ENCODE measurements at places on chromosomes 3 and 15.

- DNase-seq, result no peak
Measured at GRCh38 chr3:184378651-184379357, 797 bp upstream of the THPO start.

DNA sequence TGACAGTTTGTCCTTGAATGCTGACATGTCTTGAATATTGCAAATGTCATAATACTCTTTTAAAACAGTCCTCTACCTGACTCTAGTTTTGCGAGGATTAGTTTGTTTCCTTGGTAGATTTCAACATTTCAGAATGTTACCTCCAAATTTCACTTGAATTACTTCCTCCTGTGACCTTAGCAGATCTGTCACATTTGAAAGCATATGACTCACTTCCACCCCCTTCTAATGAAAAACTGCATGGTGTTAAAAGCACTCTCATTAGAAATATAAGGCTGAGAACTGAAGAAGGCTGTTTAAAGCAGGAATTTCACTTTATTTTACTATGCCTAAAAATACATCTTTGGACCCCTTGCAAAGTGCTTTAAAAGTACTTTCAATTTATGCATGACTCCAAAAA lies 598.7 kb upstream of the TGFBR2 start:
- no peak for DNase-seq

GRCh38 chr15:66826507-66826906 lies 124.5 kb downstream of the SMAD6 start:
- DNase-seq, result no peak

DNA sequence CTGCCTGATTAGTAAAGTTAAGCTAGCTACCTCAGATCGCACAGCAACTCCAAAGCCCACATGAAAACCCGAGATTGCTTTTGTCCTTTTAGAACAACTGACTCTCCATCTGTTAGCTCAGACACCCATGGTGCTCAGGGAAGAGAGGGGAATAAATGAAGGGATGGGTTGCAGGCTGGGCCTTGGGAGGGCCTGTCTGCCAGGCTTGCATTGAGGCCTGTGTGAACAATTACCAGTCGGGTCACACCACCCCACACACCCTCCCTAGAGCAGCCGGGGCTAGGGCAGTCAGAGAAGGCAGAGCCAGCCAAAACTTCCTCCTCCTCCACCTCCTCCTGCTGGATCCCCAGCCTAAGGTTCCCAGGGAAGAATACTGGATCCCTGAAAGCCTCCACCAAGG lies 8.8 kb upstream of the PRKAR2A start:
- DNase-seq, result no peak
